Stimulated activated CD4-positive, alpha-beta T cell treated with anti-CD3 and anti-CD28 coated beads, Interleukin-2, amount 100 ng/mL, for 24 hours (primary cell): ENCODE measurements at places on chromosomes 11 and 22.

- no peak for DNase-seq
These were observed 37.5 kb downstream of the BIRC2 start for GRCh38 chr11:102384419-102385079.

- DNase-seq, result no peak
These were observed 288.0 kb upstream of the PLET1 start for GRCh38 chr11:112548641-112549040.

DNA sequence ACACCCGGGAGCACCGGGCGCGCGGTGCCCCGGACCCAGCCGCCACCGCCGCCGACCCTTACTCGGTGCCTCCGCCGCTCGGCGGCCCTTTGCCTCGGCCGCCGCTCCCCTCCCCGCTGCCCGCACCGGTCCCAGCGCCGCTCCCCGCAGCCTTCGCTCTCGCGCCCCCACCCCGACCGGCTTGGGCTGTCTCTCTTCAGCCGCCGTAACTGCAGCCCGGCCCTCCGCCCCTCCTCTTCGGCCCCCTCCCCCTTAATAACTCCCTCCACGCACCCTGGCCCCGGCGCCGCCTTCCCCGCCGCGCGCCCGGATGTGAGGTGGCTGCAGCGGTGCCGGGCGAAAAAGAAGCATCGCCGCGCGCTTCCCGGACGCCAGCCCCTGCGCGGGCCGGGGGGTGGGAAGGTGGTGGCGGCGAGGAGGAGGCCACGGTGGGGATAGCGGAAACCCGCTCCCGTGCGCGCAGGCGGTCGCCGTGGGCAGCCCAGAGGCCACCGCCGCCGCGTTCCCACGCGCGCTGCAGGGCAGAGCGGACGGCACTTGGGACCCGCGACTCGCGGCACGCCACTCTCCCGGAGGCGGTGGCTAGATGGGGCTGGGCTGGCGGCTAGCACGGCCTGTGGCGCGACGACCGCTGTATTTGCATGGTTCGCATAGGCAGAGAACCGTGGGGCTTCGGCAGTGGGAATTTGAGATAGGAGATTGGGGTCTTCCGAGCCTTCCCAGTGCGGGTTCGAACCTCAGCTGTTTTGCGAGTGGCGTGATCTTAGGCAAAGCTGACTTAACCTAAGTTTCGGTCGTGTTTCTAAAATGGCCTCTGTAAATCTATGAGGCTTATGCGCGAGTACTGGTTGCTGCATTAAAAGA, at the start of gene EIF4ENIF1:
Gene EIF4ENIF1 (minus strand): TSS at position 211 of the 864 bp plus-strand sequence. CDS start 1,124 bp downstream, outside the sequence.
- peak; percentile 87 for DNase-seq

GRCh38 chr11:854601-855329, 12.1 kb downstream of the TSPAN4 start:
- DNase-seq, result no peak

GRCh38 chr11:121904148-121904547, 211.9 kb downstream of the BLID start:
- no peak for DNase-seq

DNA sequence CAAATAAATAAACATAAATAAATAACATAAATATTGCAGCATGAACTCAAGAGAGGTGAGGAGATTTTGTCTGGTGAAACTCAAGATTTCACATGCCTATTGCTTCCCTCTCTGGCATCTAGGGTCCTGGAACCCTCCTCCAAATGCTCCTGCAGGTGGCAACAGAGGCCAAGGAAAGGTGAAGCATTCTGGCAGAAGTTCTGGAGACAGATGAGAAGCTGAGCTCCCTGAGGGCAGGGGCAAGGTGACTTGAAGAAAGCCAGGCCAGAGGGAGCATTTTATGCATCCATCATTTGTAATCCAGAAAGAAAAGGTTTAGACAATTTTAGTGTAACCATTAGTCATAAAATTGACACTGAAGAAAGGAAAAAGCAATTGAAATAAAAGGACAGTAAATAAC, 64.9 kb downstream of the ENDOD1 start:
- DNase-seq, result peak; percentile 59

- DNase-seq, result no peak
These were observed 42.5 kb upstream of the MICAL2 start for GRCh38 chr11:12067796-12068357.

DNA sequence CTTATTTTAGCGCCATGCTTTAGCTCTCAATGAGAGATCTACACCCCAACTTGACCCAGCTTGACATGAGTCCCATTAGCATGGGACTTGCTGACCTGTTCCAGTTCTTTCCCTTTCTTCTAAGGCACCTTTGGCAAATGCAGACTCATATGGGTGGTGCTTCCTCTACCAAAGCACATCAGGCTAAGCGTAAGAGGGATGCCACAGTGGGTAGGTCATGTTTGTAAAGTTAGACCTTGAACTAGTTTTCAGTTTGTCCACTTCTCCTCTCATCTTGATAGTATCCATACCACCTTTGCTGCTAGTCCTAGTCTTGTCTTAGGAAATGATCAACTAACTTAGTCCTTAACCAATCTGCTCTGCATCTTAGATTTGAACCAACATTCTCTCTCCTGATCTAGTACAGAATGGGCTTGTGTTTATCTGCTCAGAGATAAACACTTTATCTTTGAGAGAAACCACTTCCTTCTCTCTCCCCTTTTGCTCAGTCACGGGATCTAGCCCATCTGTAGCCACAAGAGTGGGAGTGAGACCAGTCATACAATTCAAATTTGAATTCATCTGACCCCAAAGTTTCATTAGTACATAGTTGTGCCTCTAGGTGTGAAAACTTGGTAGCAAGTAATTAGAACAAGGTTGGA, 72.1 kb upstream of the CD44 start:
- no peak for DNase-seq

DNA sequence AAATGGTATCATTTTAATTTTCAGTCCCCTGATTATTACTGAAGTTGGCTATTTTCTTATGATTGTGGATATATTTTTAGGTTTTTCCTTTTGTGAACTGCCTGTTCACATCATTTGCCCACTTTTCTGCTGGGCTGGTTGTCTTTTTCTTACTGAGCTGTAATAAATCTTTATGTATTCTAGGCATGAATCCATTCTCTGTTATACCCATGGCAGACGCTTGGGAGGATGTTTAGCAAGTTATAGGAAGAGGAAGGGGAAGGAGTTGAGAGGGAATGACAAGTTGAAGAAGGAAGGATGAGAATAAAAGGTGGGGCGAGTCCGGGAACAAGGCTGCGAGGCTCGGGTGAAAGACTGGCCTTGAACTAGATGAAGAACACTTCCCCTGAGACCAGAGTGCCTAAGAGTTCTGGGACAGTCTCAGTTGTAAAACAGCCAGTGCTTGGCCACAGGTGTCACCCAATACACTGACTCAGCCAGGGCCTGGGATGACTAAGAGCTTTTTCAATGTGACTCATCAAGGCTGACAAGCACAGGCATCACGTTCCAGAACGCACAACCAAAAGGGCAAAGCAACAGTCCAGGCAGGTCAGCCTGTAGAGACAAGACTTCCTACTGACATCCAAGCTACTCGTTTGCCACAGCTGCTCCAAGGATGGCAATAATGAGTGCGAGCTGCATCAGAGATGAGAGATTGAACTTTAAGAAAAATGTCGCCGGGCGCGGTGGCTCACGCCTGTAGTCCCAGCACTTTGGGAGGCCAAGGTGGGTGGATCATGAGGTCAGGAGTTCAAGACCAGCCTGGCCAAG, 35.2 kb downstream of the LRFN4 start:
- DNase-seq, result peak; percentile 64

DNA sequence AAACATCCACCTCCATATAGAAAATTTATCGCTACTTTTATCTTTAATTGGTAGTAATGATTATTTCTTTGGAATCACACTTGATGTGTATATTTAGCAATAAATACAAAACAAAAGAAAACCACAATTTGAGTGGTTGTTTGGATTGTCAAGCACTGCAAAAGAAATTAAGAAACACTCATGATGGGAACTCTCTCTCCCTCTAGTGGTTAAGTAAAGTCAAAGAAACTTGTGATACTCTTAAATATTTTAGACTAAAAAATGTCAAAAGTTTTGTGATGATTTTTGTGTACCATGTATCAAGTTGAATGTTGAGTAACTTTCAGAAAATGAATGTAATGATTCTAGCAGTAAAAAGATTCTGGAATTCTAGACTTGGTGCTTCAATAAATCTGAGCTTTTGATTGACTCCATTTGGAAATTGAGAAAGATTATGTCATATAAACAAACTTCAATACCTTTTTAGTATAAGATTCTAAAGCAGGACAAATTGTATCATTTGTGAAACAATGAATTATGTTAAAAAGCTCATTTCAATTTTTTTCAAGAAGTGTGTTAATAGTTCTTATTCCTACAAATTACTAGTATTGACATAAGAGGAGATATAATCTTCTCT, 20.8 kb downstream of the MUC15 start:
- DNase-seq, result no peak
